ENCODE measurements at places on chromosomes 5 and 9.

DNA sequence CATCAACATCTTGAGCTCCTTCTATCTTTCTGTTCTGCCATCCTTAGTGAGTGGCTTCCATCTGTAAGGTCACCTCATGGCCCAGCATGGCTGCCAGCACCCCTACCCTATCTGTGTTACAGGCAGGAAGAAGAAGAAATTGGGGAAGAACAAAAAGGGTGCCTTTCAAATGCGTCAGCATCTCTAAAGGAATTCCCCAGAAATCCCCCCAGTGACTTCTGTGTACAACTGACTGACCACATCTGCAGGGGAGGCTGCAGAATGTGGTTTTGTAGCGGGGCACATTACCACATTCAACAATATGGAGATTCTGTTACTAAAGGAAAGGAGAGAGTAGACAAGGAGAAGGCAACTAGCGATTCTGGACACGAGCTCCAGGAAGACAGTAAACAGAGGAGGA, 40.1 kb downstream of the ALG2 start:
- DNase-seq = peak; percentile 5

- no peak for DNase-seq
Observed at GRCh38 chr9:134930398-134930797, 12.7 kb upstream of the FCN1 start.

DNA sequence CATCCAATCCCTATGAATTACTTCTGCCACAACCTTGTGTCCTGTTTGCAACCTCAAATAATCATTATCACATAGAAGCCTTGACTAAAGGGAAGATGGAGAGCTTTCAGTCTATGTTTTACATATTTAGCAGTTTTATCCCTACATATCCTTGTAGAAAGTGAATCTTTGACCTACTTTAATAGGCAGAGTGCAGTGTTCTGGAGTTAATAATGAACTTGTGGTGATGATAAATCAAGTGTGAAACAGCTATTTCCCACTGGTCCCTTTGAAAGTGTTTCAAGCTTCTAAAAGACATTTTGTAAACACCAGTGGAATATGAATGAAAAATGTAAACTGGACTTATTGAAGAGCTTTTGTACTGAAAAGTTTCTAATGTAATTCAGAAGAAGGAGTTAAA, 406.7 kb downstream of the GABRG2 start:
- DNase-seq = no peak

DNA sequence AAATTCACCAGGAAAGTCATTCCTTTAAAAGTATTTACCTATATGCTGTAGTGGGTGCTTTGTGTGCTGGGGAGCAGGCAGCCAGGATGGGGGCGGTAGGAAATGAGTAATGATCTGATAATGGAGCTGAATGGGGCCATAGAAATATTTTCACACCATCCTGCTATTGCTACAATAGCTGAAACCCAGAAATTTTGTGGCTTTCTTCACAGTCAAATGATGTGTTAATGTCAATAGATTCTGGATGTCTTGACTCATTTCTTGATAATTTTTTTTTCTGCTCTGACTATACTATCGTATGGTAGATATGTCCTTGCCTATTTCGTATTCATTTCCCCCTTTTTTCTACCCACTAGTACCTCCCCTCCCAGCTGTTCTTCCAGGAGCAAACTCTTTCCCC, 59.5 kb downstream of the RORB start:
- DNase-seq = no peak

GRCh38 chr9:33942471-33943083, 106.1 kb downstream of the UBAP2 start:
- DNase-seq = peak; percentile 78

DNA sequence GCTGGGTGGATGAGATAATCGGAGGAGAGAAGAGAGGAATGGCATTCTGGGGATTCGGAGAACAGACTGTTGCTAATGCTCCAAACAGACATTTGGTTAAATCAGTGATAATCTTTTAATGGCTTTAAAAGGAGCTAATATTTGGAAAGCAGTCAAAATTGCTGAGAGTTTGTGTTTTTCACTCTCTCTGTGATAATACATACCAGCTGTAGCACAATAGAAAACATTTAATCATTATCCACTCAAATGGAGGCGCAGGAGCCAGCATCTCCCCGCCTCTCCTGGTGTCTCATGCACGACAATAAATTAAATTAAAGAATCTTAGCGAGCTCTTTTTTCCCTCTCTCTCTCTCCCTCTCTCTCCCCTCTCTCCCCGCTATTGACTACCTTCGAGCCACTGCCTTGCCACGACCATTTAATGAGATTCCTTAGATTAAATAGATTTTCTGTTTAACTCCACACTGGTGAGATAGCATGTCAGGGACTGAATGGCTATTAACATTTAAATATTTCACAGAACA, 268.6 kb upstream of the MVB12B start:
- no peak for DNase-seq

DNA sequence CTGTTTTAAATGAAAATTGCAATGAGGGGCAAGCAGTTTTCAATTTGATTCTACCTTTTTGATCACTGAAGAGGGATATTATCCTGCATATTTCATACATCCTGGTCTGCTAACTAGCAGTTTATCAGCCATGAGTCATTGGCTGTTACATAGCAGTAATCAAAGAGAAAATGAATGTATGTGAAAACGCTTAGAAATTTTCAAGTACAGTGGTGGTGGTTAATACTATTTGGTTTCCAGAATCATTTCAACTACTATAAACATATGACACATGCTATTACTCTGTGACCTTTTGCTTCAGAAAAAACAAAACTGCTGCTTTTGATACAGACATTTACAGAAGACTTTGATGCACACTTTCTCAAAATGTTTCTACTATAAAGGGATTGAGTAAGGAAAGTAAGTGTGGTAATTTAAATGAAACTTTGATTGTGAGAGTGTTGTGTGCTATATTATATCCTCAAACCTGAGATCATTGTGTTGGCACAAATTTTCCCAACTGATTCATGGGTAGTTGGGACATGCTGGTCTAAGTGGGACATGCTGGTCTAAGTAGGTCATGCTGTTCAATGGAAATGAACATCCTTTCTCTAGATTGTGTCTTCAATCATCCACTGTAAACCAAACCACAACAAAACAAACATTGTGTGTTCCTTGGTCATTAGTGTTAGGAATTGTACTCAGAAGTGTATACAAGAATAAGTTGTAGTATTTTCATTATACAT, 5.1 kb downstream of the RNF14 start:
- peak; percentile 20 for DNase-seq

- DNase-seq = peak; percentile 87
Observed at GRCh38 chr9:16626577-16627130, 243.8 kb downstream of the BNC2 start.

- DNase-seq = no peak
Observed at GRCh38 chr9:25709941-25710340, 31.7 kb upstream of the TUSC1 start.

DNA sequence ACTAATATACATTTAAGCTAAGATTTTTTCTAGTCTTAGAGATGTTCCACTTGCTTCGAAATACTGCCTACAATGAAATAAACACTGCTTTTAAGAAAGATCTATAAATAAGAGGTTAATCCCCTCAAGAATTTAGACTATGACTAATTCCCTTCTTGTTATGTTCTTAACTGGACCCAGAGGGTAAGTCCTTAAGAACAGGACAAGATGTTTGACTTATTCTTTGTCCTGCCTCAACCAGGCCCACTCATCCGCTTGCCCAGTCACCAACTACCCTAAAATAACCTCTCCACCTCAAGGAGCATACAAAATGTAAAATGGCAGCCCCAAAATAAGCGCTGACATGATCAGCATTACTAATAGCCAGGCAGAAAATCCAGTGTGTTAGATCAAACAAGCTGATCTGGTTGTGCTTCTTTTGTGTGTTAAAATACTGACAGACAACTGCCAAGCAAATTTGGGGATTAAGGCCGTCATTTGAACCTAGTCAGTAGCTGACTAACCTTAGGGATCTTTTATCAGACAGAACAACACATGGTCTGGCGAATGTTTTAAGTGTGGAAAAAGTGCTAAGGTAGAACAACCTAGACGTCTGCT, 93.7 kb upstream of the SMC5 start:
- DNase-seq = peak; percentile 23

DNA sequence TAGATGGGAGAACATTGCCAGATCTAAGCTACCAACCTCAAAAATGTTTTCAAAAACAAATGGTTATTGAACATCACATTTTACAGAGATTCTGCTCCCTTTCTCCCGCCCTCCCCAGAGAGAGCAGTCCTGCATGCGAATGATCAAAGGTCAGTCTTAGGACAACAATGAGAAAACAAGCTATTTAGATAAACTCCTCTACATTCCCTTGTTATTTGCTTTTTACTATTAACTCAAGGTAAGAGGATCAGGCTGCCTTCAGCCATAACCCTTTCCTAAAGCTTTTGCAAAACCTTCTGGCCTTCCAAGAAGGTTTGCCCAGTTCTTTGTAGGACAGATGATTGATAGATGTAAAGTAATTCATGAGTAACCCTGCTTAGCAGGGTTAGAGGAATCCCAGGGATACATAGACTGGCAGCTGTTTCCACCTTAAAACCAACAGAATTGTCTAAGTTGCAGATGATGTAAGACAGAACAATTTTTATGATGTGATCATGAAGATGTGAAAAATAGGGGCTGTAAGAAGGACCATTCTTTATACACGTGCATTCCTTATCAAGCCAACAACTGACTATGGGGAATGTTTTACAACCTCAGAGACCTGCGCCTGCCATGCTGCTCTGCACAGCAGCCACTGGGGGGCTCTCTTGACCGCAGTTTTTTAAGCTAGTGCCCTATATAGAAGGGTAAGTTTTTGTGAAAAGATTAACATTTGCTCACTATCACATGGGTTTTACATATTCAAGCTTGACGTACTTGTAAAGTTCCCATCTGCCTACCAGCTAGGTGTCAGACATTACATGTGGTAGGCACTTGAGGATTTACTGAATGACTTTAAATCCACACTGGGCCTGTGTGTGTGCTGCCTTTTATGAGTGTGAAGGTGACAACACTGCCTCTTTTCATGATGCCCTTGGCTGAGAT, 2.3 kb upstream of the ZNF782 start:
- peak; percentile 80 for DNase-seq

GRCh38 chr5:54344653-54345052, 34.3 kb upstream of the ARL15 start:
- no peak for DNase-seq

DNA sequence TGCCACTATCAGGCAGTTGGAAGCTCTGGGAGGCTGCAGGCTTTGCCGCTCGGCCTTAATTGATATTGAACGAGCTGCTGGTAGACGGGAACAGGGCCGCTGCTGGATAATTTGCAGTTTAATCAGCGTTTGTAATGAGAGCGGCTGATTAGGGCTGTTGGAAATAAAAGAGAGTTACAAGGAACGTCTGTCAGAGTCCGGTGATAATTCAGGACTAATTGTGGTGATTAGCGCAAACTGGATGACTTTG, 68.2 kb upstream of the TBCA start:
- DNase-seq = no peak

DNA sequence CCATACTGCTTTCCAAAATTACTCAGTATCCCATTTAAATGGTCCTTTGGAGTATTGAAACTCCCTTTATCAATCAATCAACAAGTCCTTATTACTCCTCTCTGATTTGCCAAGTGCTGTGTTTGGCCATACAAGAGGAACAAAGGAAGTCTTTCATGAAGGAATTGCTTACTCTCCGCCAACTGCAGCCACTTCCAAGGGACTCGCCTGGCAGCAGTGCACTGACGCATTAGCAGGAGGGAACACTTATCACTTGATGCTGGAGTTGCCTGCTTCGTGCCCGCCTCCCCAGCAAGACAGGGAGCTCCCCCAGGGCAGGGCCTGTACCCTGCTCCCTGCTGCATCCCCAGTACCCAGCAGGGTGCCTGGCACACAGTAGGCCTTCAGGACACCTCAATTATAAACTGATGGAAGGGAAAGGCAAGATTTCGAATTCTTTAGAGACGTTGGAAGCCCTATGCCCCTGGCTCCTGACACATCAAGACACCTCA, 97.9 kb downstream of the CRB2 start:
- DNase-seq = no peak

GRCh38 chr5:147223948-147224791, 10.7 kb upstream of the STK32A start:
- peak; percentile 76 for DNase-seq

DNA sequence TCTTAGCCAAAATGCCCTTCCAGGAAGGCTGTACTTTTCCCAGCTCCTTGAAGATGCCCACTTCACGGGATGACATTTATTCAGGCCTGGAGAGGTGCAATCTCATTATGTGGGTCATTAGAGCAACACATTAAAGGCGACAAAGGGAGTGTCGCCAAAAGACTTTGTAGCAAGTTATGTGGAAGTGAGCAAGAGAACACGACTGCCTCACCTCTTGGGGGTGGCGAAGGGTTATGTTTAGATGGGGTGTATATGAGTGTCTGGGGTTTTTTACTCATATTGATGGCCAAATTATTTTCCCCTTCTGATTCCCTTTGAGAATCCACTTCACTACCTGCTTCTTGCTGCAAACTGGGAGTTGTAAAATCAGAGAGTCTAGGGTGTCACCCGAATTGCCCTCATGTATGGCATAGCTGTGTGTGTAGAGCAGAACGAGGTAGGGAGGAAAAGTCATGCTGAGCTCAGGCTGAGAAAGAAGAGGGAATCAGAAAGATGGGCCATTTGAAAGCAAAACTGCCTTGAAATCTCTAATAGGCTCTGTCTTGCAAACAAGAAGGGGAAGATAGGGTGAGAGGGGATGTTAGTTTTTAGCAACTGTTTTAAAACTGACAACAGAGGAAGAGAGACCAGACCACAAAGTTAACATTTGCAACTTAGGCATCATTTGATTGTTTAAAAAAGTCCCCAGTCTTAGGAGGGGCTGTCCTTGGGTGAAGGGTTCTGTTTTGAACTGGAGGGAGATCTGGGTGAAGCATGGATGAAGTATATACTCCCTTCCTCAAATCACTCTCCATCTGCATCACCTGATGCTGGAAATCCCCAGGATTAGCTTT, 97.1 kb upstream of the IL12B start:
- DNase-seq = no peak

GRCh38 chr9:136577941-136578625, 32.2 kb upstream of the NOTCH1 start:
- no peak for DNase-seq

GRCh38 chr9:101326035-101326434, 58.8 kb downstream of the BAAT start:
- DNase-seq = no peak

DNA sequence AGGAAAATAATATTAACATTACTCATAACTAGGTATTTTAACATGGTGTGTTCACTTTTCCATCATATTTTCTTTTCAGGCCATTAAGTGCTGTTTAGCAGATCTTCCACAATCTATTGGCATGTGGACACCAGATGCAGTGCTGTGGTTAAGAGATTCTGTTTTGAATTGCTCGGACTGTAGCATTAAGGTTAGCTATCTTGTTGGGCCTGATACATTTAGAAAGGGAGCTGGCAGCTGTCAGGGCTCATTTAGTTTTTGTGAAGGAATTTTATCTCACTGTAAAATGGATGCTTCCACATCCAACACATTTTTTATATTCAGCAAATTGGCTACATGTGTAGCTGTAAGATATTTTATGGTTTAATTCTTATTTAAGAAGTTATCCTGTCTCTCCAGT, 20.7 kb upstream of the TMOD1 start:
- no peak for DNase-seq

GRCh38 chr5:171669571-171669970, 116.0 kb upstream of the SMIM23 start:
- DNase-seq = no peak

GRCh38 chr9:134027561-134027960, 2.3 kb downstream of the BRD3OS start:
- no peak for DNase-seq

GRCh38 chr5:177105691-177106476, 19.2 kb downstream of the FGFR4 start:
- DNase-seq = no peak

Data from cardiac fibroblast (primary cell).